ENCODE measurements at places on chromosomes 1 and 21. TPM values are rescaled to one million over a fixed set of nuclear protein-coding genes. Genes with fewer than 3 reads are reported as not detected.

Gene SIM2
- not detected for total RNA-seq

Gene PIGR
- total RNA-seq: 0.84 TPM

Gene MMP23B
- 15.5 TPM for total RNA-seq

Gene VSIG8
- total RNA-seq: 0.21 TPM

Gene GUCA2A
- not detected for total RNA-seq

Gene UBE2U
- total RNA-seq: not detected
